ENCODE measurements at places on chromosomes 1 and 21.
A peak's percentile ranks its signal among the peaks of the same experiment; 100 is the strongest.

DNA sequence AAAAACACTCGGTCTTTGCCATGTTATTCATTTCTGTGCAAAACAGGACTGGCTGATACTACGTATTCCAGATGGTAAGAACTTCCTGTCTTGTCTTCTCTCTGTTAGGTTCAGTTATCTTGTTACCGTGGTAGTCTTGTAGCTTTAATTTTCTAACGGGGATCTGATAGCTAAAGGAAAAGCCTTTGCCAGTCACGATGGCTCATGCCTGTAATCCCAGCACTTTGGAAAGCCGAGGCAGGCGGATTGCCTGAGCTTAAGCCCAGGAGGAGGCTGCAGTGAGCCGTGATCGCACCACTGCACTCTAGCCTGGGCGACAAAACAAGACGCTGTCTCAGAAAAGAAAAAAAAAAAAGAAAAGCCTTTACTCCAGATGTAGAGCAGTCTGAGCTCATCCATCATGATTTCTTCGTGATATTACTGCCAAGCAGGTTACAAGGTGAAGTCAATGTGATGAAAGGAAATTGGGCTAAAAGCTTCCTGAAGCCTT, 11.1 kb upstream of the MSTO1 start:
- DNase-seq, result peak; percentile 6

DNA sequence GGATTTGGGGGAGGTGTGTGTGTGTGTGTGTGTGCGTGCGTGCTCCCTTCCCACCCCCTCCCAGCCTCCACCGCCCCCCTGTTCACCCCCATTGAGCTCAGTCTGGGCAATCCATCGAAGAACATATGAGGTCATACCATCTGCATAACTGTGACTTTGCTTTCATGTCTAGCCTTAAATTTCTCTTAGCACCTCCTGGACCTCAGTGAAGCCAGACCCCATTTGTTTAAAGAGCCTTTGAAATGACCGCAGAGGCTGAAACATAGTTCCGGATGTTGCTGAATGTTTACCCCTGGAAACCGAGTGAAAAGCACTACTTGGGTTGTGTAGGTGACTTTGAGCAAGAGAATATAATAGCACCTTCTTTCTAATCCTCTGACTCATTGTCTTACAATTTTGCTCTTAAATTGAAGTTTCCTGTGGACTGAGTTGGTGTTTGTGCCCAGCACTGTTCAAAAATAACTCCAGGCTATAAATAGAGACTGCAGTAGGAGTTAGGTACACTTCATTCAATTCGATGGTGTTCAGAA, 75.4 kb downstream of the UBE4B start:
- no peak for DNase-seq

- DNase-seq, result no peak
These were observed 57.0 kb downstream of the SLC22A15 start for GRCh38 chr1:116033322-116033721.

GRCh38 chr1:93628681-93629080, 53.0 kb downstream of the BCAR3 start:
- no peak for DNase-seq

GRCh38 chr1:205719762-205720161, 30.2 kb downstream of the NUCKS1 start:
- DNase-seq, result no peak

GRCh38 chr1:32159189-32159588, 20.3 kb upstream of the TXLNA start:
- no peak for DNase-seq

All from brain pericyte (primary cell).